Right lobe of liver (tissue), 6 donors: ENCODE measurements at places on chromosomes 11 and 22. TPM values are rescaled to one million over a fixed set of nuclear protein-coding genes. Genes with fewer than 3 reads are reported as not detected.

The DENND6B gene
- 2.2 TPM for total RNA-seq

The PNPLA3 gene
- total RNA-seq, result 66.8 TPM

The PLAAT5 gene
- not detected for total RNA-seq

The CATSPERZ gene
- not detected for total RNA-seq

DNA sequence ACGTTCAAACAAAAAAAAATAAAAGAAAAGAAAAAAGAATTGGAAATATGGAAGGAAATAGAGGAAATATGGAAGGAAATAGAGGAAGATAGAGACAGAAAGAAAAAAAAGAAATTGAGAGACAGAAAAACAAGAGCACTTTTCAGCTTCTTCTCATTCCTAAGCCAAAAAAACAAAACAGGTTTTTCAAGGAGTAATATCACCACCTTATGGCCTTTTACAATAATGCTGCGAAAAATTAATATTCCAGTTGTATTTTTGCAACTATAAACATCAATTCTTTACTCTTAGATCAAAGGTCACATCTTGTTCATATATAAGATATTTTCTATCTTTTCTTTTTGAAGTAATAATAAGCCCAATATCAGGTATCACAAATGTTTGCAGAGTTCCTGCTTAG lies 328.3 kb downstream of the FAT3 start:
- DNase-seq, result no peak
